ENCODE measurements at places on chromosomes 3 and 15.

DNA sequence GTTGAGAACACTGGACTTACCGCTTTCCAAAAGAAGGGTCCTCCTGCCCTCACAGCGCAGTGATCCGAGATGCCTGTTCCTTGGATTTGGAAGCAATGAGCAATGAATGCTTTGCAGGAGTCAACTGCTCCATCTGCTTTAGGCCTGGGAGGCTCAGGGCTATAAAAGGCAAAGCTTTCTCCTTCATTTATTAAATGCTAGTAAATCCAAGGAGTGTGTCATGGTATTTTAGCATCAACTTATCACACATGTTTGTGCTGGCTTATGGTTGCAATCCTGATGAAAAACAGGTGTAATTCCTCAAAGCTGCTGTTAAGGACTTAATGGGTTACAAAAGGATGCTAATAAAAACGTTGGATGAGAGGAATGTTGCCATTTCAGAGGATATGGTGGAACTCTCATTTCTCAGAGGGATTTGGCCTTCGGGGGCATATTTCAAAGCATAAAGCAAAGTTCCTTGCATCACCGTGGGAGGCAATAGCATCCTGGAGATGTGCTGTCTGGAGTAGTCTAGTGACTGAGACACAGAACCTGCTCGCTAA, 158.5 kb upstream of the TPM1 start:
- DNase-seq: no peak

DNA sequence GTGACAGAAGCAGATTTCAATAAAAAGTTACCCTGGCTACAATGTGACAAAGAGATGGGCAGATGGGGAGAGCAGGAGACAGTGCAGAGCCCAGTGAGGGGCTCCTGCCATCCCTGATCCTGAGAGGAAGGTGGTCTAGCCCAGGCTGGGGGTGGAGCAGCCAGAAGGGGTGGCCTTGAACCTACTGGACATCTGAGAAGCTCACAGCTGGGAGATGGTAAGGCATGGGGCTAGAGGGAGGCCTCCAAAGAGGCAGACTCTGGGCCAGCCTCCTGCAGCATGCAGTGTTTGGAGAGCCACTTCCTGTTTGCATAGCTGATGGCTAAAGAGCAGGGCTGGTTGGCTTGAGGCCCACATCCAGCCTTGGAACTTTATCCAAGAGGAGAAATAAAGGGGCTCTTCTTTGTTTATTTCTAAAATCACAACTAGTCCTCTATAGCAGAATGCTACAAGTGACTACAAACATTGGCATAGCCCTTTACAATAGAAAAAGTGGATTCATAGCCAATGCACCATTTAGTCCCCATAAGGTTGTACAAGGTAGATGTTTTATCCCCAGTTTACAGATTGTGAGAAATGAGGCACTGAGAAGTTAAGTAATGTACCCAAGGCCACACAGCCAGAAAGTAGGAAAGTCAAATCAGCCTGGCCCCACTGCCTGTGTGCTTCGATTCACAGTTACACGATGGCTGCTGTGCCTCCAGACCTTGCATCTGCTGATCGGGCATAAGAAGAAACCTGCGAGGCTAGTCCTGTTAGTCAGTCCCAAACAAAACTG, 4.6 kb downstream of the EFCC1 start:
- DNase-seq: no peak

GRCh38 chr15:79623488-79623887, 191.4 kb downstream of the MINAR1 start:
- DNase-seq: no peak

- DNase-seq: no peak
Measured at GRCh38 chr3:193981504-193981903, 154.4 kb upstream of the HES1 start.

DNA sequence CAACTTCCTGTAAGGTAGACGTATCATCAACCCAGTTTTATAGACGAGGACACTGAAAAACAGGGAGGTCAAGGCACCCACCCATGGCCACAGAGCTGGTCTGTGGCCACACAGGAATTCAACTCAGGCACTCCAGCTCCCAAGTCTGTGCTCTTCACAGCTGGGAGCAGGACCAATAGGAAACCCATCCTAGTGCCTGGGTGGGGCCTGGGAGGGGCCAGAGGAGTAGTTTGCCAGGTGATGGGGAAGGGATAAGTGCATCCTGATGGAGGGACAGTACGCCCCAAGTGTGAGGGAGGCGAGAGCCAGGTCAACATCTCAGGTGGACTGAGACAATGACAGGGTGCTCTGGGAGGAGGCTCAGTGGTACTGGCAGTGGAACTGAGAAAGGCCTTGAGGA, 22.0 kb downstream of the KIF9 start:
- DNase-seq: no peak

DNA sequence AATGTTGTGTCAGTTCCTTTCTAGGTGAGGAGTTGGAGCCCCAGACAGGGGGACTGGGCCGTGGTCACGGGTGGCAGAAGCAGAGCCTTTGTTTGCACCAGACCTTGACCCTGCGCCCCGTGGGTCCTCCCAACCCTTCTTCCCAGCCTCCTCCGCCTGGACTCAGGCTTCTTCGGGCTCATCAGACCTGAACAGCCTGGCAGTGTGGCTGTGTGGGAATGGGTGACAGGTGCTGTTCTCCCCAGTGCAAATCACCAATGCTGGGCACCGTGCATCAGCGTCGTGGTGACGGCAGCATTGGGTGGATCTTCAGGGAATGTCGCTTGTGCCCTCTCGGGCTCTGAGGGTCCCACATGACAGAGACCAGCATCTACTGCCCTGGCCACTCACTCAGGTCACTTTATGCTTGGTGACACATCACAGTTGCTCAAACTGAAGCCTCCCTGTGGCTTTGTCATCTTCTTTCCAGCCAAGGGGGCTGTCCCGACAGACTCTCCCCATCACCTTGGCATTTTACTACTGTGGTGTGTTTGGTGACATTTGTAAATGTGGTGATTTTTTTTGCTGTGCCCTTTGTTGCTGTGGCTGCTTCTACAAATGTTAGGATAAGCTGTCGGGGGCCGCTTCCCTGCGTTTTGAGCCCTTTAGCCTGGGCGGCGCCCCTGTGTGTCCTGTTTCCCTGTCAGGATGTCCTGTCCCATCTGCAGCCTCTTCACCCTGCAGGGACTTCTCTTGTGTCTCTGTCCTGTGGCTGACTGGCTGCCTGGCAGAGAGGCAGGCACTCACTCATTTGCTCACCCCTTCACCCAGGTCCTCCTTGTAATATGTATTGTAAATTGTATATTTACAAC, 14.5 kb downstream of the APBA2 start:
- no peak for DNase-seq

- no peak for DNase-seq
Measured at GRCh38 chr15:96358821-96359615, 28.5 kb downstream of the NR2F2 start.

DNA sequence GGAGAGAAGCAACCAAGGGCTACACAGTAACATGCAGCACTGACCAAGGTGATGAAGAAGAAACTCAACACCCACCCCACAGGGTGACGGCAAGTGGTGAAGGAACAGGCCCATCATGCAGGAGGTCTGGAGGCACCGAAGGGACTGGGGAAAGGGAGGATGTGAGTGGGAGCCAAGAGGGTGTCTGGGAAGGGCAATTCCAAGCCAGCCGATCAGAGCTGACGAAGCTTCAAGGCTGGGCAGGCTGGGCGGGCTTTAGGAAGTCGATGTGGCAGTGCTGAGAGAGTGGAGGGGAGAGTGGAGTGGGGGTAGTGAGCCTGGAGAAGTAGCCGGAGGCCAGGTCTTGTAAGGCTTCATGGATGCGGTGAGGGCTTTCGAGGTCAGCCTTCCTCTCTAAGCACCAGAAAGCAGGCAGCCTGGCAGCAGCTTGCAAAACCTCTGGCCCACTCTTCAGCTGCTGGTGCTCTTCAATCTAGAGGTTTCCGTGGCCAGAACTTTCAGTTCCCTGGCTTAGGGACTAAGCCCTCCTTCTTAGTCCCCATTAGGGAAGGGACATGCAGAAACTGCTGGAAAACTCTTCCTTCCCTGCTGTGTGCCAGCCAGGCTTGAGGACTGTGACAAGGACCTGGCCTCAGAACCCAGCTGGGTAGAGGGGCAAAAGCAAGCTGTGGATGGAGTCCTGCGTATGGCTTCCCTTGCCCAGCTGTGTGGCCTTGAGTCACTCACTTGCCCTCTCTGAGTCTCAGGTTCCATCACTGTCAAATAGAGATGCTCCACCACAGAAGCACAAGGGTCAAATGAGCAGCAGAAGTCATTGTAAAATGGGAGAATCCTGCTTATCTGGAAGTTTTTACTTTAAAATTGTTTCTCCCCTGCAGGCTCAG, 72.1 kb downstream of the TLE3 start:
- no peak for DNase-seq

DNA sequence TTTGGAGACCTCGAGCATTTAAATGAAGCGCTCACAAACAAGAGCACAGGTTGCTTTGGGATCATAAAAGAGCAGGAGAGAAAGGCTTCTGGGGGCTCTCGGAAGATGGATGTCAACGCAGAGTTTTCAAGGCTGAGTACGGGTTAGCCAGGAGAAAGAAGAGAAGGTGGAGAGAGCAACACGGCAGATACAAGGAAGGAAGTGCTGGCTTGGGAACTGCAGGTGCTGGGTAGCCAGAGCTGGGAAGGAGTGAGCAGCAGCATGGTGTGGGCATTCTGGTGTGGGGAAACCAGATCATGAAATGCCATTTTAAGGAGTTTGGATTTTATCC, 580 bp upstream of the RUBCN start:
- no peak for DNase-seq

DNA sequence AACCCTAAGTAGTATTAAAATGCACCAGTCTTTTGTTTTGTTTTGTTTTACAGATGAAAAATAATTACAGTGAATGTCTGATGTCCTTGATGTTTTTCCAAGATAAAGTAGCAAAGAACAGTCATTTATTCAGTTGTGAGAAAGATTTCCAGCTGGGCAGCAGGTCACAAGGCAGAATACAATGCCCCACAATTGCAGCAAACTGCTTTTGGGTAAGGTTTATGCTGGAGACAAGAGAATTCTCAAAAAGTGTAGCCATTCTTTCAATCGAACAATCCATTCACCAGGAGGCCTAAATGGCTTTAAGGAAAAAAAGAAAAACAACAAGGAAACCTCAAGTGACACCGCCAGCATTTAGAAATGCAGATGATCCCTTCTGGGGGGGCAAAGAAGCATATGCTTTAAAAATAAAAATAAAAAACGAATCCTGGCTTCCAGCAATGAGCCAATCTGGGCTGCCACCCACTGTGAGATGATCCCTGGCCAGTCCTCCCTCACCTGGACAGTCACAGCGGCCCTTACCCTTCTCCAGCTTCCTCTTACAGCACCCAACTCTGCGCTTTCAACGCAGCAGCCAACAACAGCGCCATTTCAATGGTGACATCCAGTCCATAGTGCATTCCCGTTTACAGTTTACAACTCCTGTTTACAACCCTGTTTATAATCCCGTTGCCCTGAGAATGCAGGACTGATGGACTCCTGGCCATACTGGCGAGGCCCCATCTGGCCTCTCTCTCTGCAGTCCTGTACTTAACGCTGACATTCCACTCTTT, 25.7 kb upstream of the WNT5A start:
- no peak for DNase-seq

DNA sequence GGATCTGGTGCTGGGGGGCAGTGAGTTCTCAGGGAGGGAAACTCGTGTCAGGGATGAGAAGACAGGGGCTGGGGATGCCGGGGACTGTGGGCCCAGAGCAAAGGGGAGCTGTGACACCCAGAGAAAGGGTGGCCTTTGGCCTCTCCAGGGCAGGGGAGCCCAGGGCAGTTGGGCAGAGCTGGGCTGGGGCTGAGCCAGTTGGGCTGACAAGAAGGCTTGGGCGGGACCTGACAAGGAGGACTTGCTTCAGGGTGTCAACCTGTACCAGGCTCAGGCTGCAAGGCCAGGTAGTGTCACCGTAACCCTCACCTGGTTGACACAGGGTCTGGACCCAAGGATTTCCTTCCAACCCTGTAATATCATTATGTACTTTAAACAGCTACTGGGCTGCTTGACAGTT, 13.2 kb upstream of the ANPEP start:
- DNase-seq: no peak

DNA sequence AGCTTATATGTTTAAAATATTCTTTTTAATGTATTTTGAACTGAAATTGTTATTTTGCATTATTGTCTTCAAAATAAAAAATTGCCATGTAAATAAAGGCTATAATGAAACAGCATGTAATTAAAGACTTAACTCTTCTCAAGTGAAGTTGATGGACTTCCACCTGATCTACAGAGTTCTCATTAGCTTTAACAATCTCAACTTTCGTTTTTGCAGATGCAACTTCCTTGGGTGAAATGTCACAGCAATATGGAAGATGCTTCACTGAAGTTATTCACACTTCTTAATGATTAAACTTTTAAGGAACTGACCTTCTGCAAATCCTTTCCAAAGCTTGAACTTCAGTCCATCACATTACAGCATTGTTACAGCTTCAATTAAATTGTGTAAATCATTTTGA, 63.6 kb downstream of the OSTN start:
- no peak for DNase-seq

DNA sequence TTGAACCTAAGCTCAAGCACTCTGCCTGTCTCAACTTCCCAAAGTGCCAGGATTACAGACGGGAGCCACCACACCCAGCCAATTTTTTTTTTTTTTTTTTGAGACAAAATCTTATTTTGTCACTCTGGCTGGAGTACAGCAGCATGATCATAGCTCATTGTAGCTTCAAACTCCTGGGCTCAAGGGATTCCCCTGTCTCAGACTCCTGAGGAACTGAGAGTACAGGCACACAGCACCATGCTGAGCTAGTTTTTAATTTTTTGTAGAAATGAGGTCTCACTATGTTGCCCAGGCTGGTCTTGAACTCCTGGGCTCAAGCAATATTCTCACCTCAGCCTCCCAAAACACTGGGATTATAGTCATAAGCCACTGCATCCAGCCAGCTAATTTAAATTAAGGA, 36.8 kb upstream of the SUCLG2 start:
- no peak for DNase-seq

DNA sequence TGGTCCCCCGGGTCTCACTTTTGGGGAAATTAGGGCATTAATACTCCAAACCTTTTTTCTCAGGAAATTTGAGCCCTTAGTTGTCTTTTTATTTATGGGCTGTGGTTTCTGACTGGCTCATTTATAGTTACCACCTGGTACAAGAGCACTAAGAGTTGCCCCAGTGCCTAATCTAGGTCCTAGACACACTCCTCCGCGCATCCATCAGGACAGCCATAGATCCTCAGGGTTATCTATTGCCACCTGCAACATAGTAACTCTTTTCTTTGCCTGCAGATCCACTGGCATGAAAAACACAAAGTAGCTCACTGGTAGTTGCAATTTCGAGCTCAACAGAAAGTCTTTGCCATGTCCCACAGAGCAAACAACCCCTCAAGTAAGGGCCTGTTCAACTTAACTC, 576.4 kb upstream of the ROBO2 start:
- DNase-seq: no peak

- no peak for DNase-seq
Measured at GRCh38 chr15:35663956-35664355, 118.0 kb upstream of the DPH6 start.

- no peak for DNase-seq
Measured at GRCh38 chr3:120764206-120764605, 21.7 kb downstream of the GTF2E1 start.

GRCh38 chr15:48440084-48440483, 108.9 kb downstream of the DUT start:
- DNase-seq: no peak

Data from stimulated activated CD4-positive, alpha-beta T cell treated with anti-CD3 and anti-CD28 coated beads, Interleukin-12 subunit alpha, Interleukin-12 subunit beta, amount 100 ng/mL, for 24 hours (primary cell).